ENCODE measurements at places on chromosomes 1 and 21. TPM values are rescaled to one million over a fixed set of nuclear protein-coding genes. Genes with fewer than 3 reads are reported as not detected.

DNA sequence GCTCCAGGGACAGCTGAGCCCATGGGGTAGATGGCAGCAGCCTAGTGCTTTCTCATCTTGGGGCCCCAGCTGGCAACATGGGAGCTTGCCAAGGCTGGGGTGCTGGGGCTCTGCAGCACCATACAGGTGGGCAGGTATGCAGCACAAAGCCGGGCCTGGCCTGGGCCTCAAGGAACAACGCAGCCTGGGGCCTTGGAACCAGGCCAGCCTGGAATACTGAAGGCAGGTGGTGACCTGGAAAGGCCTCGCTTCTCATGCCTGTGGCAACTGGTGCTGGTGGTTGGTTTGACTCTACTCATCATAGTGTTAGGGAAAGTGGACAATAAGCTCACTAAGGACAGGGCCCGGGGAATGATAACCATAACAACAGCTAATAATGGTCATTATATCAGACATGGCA, 27.0 kb upstream of the SDHB start:
- no peak overlapping the region for H3K4me3 ChIP-seq
- no peak for DNase-seq
- H3K27me3 ChIP-seq: no peaks in the 10 kb centered on the region
- H3K4me1 ChIP-seq: no peaks in the 10 kb centered on the region
- H3K27ac ChIP-seq: no peak overlapping the region

- H3K4me1 ChIP-seq: no peaks in the 10 kb centered on the region
- no peak overlapping the region for H3K27ac ChIP-seq
- H3K4me3 ChIP-seq: no peak overlapping the region
- DNase-seq: no peak
- H3K27me3 ChIP-seq: no peaks in the 10 kb centered on the region
Observed at GRCh38 chr21:46356494-46357334, 32.8 kb downstream of the PCNT start.

DNA sequence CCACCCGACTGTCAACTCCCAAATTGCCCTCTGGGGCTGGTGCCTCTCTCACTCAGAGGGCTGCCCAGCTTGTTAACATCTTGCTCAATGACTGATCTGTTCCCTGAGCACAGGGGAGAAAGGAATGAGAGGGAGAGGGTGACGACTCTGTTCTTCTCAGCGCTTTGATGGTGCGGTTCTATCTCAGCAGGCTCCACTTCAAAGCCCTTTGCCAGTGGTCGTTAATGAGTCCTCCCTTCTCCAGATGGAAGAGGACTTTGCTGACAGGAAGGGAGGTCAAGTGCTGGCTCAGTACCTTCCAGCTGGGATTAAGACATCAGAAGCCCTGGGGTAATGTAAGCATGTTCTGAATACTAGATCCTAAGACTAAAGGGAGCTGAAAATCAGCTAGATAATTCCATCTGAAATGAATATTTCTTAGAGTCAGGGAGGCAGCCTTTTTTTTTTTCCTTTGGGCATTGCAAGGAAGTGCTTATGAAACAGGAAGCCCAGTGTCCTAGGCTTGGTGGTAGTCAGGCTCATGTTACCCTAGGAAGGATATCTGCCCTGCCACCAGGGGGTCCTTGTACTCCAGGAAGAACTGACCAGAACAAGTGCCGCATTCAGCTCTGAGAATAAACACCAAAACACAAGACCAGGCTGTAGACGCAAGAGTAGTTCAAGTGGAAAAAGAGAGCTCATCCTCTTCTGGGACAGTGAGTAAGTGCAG, 4.7 kb downstream of the FMOD start:
- peaks cover 14% of the 10 kb centered on the region for H3K4me1 ChIP-seq
- H3K27ac ChIP-seq: peak overlapping the region; percentile 82
- H3K27me3 ChIP-seq: no peaks in the 10 kb centered on the region
- H3K4me3 ChIP-seq: no peak overlapping the region

- H3K4me3 ChIP-seq: peak overlapping the region; percentile 13
- peaks cover 12% of the 10 kb centered on the region for H3K27me3 ChIP-seq
- no peak overlapping the region for H3K27ac ChIP-seq
- H3K36me3 ChIP-seq: no peaks in the 10 kb centered on the region
- no peak for DNase-seq
- peaks cover 37% of the 10 kb centered on the region for H3K4me1 ChIP-seq
Observed at GRCh38 chr1:229430761-229431283, 3.1 kb downstream of the ACTA1 start.

The GBP4 gene
- 20.2 TPM for total RNA-seq
